ENCODE measurements at places on chromosomes 16 and 17.

- no peak for DNase-seq
Observed at GRCh38 chr16:60642956-60643355, 1393.3 kb downstream of the CDH8 start.

GRCh38 chr16:4318451-4318910 is 2.6 kb downstream of the GLIS2 start:
- DNase-seq = no peak

DNA sequence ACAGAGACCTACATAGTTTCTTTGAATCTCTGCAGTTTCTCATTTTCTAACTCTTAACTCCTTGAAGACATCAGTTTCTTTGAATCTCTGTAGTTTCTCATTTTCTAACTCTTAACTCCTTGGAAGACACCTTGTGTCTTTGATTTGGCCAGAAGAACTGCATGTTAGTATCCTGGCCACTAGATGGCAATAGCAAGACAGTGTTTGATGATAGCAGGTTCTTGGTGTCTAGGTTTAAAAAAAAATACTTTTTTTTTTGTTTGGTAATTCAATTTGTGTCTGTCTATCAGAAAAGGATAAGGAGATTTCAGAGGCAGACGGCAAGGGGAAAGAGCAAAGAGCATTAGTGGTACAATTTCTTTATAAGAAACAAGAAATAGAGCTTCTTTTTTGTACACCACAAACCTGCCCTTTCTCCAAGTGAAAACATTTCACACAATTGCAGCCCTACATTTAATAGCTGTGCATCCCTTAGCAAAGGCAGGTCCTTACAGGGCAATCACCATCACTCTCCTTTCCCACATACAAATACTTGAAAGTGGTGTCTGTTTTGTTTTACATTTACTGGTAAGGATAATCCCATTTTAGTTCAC is 1324.9 kb upstream of the CDH8 start:
- no peak for DNase-seq

GRCh38 chr16:76038097-76038496 is 239.1 kb upstream of the CNTNAP4 start:
- DNase-seq = no peak

- no peak for DNase-seq
Observed at GRCh38 chr16:19688396-19689024, 29.5 kb downstream of the KNOP1 start.

DNA sequence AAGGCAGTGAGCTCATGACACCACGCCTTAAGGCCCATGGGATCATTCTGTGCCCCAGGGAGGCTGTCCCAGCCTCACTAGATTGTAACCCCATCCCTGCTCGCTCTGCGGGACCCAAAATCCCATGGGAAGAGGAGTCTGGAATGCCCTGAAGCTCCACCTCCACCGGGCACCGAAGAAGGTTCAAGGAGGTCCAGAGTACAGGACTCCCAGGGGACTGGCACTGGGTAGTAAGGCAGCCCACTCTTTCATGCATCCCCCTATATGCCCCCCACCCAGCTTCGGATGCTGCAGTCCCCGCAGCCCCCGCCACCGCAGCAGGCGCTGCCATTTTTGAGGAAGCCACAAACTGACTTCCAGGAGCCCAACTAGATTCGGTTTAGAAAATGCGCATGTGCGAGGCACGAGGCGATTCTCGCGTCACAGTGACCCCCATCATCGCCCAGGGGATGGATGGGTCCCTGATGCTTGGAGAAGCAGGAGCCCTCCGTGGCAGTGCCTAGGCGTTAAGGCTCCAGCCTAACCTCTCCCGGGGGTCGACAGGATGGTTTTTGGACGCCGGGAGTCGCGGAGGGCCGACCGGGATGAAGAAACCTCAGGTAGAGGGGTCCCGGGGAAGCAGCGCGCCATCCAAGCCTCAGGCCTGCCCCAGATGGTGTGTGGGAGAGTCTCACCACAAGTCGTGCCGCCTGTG is 1681.0 kb downstream of the TP53TG3F start:
- no peak for DNase-seq

GRCh38 chr17:34364751-34365150 is 1.7 kb upstream of the CCL1 start:
- DNase-seq = no peak

DNA sequence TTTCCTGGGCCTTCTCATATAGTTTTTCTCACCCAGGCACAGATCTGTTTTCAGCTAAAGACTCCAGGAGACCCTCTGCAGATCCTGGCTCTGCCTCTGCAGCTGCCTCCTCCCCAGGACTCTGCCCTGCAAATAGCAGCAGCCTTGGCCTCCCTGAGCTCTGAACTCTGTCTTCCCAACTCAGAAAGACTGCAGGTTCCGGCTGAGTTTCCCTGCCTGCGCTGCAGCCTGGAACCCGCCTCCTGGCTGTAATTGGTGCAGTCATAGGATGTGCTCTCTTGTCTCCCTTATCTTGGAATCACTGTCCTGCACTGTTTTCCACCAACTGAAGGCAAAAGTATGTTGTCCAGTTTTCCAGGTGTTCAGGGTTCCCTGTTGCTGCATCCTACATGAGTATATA is 14.3 kb upstream of the DNASE1 start:
- DNase-seq = no peak

DNA sequence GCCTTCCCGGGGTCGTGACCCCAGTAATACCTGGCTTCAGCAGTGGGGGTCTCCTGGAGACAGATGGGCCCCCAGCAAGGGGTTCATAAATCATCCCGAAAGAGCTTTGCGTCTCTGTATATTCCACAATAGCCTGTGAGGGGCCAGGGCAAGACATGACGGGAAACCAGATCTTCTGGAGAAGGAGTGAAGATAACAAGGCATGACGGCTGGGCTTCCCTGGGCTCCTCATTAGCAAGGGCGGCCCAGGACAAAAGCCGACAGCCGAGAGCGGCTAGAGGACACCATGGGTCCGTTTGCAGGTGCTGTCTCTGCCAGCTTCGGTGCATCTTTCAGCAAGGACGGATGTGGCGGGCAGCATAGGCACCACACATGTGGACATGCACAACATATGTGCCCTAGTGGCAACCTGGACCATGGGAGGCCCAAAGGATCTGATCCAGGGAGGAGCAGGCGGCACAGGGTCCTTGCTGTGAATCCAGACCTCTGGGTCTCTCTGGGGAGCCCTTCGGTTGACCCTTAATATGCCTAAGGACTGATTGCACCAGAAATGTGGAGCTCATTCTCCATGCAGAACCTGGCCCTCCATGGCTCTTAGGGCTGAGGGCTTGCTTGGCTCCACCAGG is 136.9 kb upstream of the FOXF1 start:
- no peak for DNase-seq

DNA sequence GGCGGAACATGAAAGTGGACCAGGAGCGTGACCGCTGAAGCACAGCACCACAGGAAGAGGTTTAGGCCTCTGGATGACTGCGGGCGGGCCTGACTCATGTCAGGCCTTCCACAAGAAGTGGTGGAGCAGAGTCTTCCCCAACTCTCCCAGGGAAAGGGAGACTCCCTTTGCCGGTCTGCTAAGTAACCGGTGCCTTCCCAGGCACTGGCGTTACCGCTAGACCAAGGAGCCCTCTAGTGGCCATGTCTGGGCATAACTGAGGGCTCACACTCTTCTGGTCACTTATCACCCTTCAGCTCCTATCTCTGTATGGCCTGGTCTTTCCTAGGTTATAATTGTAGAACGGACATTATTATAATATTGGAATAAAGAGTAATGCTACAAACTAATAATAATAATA is 1931.9 kb downstream of the TP53TG3F start:
- no peak for DNase-seq

DNA sequence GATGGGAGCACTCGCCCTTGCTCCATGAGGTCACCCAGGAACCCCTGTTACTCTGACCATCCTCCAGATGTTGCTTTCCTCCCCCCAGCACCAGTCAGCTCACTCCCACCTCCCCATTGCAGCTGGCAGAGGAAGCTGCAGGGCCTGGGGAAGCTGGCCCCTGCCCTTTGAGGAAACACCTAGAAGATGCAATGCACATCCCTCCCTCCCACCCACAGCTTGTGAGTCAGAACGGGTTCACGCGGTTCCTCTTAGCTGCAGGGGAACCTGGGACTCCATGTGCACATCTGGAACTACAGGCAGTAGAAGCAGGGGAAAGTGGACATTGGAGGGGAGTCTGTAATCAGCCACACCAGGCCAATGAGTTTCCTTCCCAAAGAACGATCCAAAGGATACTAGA is 96.9 kb downstream of the KATNIP start:
- no peak for DNase-seq

DNA sequence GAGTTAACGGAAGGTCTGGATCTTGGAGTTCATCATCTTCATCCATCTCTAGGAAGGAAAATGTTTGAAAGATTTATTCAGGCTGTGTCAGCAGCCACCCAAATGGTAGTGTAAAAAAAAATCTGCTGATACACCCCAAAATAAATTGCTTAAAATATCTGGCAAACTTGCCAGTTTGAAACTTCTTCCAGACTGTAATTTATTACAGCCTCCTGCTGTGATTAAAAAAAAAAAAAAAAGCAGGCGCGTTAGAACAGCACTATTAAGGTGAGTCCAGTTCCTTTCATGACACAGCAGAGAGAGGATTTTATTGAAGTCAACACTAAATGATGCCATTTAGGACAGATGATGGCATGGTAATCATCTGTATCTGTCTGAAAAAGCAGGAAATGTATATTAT is 140.6 kb upstream of the CORO6 start:
- no peak for DNase-seq

- DNase-seq = no peak
Observed at GRCh38 chr17:80898716-80899115, 92.9 kb upstream of the CHMP6 start.

Data from effector CD4-positive, alpha-beta T cell (primary cell).